ENCODE measurements at places on chromosomes 4 and X.

DNA sequence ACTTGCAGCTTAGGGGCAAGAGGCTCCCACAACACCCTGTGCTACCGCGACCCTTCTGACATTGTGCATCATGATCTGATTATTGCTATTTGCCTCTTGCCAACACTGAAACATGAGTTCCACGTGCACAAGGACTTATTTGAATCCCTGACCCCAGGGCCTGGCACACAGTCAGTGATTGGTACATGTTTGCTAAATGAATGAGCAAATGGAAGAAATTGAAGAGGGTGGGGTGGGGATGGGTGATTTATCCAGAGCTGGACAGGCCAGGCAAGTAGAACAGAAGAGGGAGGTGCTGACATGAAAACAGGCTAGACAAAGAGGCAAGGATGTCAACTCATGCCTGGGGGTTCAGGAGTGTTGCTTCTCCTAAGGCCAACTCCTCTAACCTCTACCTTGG is 24.9 kb upstream of the RPL39 start:
- no peak for DNase-seq

GRCh38 chr4:168759321-168759720 is 250.7 kb downstream of the CBR4 start:
- no peak for DNase-seq

DNA sequence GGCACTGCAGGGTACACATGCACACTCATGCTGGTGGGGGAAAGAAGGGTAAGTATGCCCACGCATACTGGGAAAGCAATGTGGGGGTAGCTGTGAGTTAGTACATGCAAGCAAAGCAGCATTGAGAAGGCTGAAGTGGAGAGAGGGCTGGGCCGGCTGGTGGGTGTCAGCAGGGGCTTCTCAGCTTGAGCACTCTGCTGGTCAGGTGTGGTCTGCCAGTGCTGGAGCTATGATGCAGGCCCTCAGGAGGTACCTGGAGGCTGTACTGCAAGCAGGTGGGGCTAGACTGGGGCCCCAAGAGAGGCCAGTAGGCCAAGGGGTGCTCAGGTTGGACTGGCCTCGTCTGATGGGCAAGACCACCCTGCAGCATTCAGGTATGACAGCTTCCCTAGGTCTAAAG is 61.9 kb upstream of the SERPINA7 start:
- DNase-seq: no peak

DNA sequence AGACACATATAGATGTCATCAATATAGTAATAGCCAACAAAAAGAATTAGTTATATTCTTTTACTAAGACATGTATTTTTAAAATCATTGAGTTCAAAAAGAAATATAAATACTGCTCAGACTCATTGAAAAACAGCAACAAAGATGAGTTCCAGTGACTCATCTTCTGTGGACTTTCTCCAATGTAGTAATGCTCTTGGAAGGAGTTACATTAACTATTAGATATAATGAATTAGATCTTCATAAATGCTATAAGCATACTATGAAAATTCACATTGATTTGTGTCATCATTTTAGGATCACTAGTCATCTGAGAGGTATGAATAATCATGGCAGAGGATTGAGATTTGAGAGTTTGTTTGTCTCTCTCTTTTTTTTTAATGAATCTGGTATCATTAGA is 547.8 kb upstream of the PCDH7 start:
- no peak for DNase-seq

DNA sequence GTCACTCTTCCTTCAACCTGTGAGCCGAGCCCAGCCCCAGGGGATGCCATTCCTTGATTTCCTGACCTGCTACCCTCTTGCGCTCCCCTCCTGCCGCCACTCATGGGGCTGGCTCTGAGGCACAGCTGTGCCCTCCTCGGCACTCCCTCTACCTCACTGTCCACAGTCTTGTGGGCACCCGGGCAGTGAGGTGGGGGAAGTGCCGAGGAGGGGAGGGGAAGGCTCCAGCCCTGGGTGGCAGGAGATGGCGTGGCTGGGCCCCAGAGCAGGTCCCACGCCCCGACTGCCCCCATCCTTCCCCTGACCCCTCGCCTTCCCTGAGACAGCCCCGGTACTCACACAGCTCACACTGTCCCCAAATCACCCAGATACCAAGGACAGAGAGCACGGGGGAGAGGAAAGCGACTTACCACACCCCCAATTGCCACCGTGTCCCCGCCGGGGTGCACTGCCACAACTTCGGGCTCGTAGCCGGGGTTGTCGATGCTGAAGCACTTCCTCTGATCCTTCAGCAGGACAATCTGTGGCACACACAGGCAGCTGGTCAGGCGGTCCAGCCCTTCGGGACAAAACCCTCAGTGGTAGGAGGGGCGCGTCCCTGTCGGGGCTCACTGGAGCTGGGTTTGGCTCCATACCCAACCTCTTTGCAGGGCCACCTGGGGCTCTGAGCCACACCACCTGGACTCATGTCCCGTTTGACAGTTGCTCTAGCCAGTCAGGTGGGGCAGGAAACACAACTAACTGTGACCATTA is 37.9 kb downstream of the WDR1 start:
- DNase-seq: peak; percentile 64

- DNase-seq: no peak
These were observed 123.0 kb upstream of the MAMLD1 start for GRCh38 chrX:150239946-150240642.

- no peak for DNase-seq
These were observed 1028.8 kb upstream of the IGFBP7 start for GRCh38 chr4:58138786-58139668.

DNA sequence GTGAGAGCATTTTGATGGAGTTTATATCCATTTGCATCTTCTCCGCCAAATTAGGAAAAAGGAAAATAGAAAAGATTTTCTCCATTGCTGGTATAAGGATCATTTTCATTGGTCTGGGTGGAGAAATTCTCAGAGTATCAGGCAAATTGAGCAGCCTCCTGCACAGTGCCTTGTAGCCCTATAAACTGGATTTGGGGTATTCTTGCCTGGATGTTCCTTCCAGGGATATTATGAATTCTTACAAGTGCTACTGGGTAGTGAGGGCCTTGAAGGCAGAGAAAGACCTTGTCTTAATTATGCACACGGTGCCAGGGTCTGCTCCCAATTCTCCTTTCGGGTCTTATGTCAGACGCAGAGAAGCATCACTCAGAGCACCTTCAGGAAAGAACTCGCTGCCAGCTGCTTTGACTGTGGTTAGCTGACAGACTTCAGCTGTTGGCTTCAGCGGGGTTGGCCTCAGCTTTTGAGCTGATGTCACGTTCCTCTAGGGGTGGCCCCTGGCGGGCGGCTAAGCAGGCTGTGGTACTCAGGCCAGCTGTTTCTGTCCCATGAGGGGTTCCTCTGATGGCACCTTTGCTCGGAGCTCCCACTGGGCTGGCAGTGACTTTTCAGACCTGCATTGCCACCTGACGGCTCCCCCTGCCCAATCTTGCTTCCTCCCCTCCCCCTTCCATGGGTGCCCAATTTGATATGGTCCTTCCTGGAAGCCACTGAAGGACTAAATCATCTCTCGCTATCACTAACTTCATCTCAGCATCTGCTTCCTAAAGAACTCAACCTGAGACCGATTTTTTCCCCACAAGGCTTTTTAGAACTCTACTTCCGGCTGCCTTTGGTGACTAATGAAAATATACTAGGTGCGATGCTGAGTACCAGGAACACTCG is 519.5 kb downstream of the BCOR start:
- no peak for DNase-seq

GRCh38 chrX:45755703-45756102 is 555.0 kb upstream of the DIPK2B start:
- DNase-seq: no peak

DNA sequence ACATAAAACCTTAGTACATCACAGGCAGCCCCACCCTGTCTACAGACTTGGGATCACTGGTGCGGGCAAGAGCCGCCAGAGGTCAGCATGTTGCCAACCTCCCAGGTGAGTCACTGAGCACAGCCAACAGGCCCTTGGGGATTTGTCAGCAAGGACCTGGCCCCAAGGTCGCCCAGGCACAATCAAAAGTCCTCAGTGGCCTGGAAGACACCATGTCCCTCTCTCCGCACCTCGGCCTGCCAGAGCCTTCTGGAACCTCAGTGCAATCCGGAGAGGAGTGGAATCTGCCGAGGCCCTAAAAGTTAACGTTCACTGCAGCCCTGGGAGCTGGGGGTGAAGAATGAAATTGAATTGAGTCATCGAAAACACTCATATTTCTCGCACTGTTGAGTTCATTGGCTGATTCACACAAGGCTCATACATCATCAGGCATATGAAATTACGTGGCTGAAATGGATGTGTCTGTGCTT is 74.3 kb downstream of the WFS1 start:
- DNase-seq: no peak

DNA sequence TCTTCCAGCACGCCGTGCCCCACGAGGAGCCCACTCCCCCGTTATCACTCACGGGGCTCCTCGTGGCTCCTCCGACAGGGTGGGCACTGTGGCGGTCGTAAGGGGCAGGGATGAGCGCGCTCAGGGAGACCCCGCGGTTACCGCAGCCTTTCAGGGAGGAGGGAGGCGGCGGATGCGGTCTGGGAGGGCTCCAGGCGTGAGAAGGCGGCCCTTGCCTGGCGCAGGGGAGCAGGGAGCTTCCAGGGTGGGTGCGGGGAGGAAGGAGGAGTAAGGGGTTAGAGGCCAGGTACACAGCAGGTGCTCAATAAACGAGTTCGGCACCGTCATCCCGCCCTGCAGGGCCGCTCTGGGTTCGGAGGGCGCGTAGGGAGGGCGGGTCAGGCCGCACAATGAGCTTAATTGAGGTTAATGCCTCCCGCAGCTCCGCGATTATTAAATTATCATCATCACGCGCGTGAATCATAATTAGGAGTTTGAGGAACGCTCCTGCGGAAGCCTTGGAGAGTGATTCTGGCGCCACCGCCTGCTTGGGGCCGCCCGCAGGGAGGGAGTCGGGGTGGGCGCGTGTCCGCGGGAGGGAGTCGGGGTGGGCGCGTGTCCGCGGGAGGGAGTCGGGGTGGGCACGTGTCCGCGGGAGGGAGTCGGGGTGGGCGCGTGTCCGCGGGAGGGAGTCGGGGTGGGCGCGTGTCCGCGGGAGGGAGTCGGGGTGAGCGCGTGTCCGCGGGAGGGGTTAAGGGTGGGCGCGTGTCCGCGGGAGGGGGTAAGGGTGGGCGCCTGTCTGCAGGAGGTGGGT is 7.6 kb upstream of the NKX1-1 start:
- peak; percentile 9 for DNase-seq

DNA sequence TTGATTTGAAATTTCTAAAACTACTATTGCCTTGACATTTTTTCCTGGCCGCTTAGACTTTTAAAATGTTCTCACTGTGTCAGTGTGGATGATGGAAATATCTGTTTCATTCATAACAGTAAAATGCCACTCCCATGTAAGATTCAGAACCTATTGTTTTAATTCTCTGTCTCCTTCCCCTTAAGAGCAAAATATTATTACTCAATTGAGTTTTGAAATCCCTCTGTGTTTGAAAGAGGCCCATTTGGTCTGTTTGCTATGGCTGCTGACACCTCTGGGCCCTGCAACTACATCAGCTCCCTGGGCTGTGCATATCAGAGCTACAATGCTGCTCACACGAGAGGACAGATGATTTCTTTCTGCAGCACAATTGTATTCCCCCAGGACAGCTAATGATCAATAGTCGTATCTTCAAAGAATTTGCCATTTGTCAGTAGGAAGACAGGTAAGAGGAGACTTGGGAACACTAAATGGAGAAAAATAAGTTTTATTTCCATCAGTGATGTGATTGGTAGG is 388.0 kb upstream of the GALNT7 start:
- no peak for DNase-seq

- no peak for DNase-seq
These were observed 959 bp downstream of the SMPX start for GRCh38 chrX:21756785-21757529.

- no peak for DNase-seq
These were observed 2.4 kb upstream of the SH3KBP1 start for GRCh38 chrX:19889582-19890342.

- no peak for DNase-seq
These were observed 63.9 kb upstream of the CT45A1 start for GRCh38 chrX:135649561-135649960.

- DNase-seq: no peak
These were observed at the start of gene TMPRSS11E for GRCh38 chr4:68447201-68447600. Gene TMPRSS11E (plus strand): TSS chr4:68447463. CDS start chr4:68447513, 50 bp downstream.

- no peak for DNase-seq
These were observed 61.2 kb downstream of the GAB1 start for GRCh38 chr4:143397887-143398286.

- no peak for DNase-seq
These were observed 154.3 kb upstream of the CASK start for GRCh38 chrX:42077675-42078074.

DNA sequence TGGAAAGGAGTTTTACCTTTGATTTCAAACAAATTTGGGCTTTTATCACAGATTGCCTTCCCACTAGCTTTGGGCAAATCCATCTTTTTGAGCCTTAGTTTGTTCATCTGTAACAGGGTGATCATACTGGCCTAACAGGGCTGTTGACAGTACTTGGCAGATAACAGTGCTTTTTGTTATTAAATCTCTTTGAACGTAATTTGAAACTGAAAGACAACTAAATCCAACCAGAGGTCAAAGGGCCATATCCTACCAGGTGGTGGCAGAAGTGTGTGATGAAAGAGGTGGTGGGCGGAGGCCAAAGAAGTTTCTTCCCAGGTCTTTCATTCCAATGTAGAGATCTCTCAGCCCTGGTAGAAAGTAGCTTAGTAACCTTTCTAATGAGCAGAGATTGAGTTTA is 35.2 kb upstream of the TADA2B start:
- DNase-seq: no peak

DNA sequence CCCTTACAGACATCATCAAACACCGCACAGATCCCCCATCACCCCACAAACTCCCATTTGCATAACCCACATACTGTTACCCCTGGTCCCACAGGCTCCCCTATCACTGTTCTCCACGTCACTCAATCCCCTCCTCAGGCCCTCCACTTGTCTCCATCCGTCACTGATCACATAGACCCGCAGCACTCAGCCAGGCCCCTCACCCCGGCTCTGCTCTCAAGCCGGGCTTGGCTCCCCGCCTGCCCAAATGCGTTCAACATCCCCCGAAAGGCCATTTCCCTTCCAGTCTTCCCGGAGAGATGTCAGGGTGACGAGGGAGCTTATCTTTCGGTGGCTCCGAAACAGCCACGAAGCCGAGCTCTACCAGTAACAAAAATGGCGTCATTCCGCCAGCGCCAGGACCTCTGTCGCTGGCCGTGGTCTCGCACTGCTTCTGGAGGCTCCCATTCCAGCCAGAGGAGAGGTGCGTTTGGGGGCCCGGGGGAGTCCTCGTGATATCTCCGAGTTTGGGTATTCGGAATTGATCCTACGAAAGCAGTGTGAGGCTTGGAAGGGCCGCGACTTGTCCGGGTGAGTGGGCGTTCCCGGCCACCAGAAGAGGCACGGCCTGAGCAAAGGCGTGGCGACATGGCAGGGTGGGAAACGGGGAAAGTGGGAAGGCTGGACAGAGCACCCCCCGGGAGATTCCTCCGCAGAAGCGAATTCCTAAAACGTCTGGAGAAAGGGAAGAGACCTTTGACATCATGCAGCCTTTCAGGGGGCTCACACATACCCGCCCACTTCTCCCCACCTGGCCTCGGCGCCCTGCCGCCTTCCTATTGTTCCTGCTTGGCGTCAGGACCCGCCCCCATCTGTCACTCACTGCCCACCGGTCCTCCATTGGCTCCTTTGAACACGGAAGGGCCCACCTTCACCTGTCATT is at the start of gene ZNF630:
Gene ZNF630, minus strand, starts transcription at position 577 of the 922 bp plus-strand sequence. CDS start 4,754 bp downstream, outside the sequence.
- peak; percentile 88 for DNase-seq

GRCh38 chr4:16416601-16417000 is 190.3 kb upstream of the TAPT1 start:
- DNase-seq: no peak

Data from sigmoid colon (tissue), 7 donors.